A549 treated with ZK216348 at 1 μM for 4 hours (cell line): ENCODE measurements at places on chromosomes 3 and 15. TPM values are rescaled to one million over a fixed set of nuclear protein-coding genes. Genes with fewer than 3 reads are reported as not detected.

The DLEC1 gene
- 0.05 to 0.09 TPM in 2 of 5 replicates, not detected in the others for total RNA-seq

The ACKR2 gene
- 0.18 to 0.23 TPM in 2 of 5 replicates, not detected in the others for total RNA-seq

The COL6A5 gene
- total RNA-seq: not detected in 5 replicates

The GXYLT2 gene
- total RNA-seq: 1.1 to 3.5 TPM (median 1.4 TPM) in 5 replicates

The FBLN2 gene
- total RNA-seq: 1.5 to 3.1 TPM (median 2.2 TPM) in 5 replicates

The MST1 gene
- total RNA-seq: 1.4 to 2.1 TPM (median 1.5 TPM) in 5 replicates

The ANKUB1 gene
- total RNA-seq: not detected in 5 replicates

The ANKRD34C gene
- total RNA-seq: not detected in 5 replicates

The CYP19A1 gene
- total RNA-seq: 0.14 to 0.30 TPM (median 0.18 TPM) in 5 replicates

The KIF9 gene
- 16.3 to 22.0 TPM (median 19.9 TPM) in 5 replicates for total RNA-seq

The CACNA2D2 gene
- total RNA-seq: 0.15 to 0.69 TPM (median 0.66 TPM) in 5 replicates

The ADCY5 gene
- total RNA-seq: 0.23 to 0.45 TPM (median 0.32 TPM) in 5 replicates

The IQCF5 gene
- total RNA-seq: not detected in 5 replicates

The CX3CR1 gene
- not detected in 5 replicates for total RNA-seq

The GPR87 gene
- total RNA-seq: 1.3 to 3.1 TPM (median 2.0 TPM) in 5 replicates

The GOLGA6L9 gene
- 2.5 to 3.1 TPM (median 2.9 TPM) in 5 replicates for total RNA-seq

The CFAP100 gene
- not detected in 5 replicates for total RNA-seq

The FANCD2OS gene
- not detected in 5 replicates for total RNA-seq

The CD276 gene
- total RNA-seq: 57.8 to 88.3 TPM (median 76.9 TPM) in 5 replicates

The IMPG2 gene
- total RNA-seq: 0.04 TPM in 1 of 5 replicates, not detected in the others

The COLQ gene
- 0.19 to 0.80 TPM (median 0.21 TPM) in 5 replicates for total RNA-seq

The GOLGA8S gene
- 0.12 to 0.25 TPM (median 0.18 TPM) in 5 replicates for total RNA-seq

The PRTG gene
- 7.3 to 10.5 TPM (median 9.9 TPM) in 5 replicates for total RNA-seq

The CMTM7 gene
- 30.8 to 36.4 TPM (median 35.6 TPM) in 5 replicates for total RNA-seq

The ARPP21 gene
- 0.07 to 0.13 TPM (median 0.07 TPM) in 3 of 5 replicates, not detected in the others for total RNA-seq

The HTR3E gene
- not detected in 5 replicates for total RNA-seq

The GNAT1 gene
- 0.07 TPM in 1 of 5 replicates, not detected in the others for total RNA-seq

The RHCG gene
- total RNA-seq: 28.1 to 53.8 TPM (median 41.2 TPM) in 5 replicates

The LRRC2 gene
- total RNA-seq: not detected in 5 replicates

The NLGN1 gene
- not detected in 5 replicates for total RNA-seq

The GADL1 gene
- not detected in 5 replicates for total RNA-seq

The C3orf62 gene
- total RNA-seq: 1.7 to 2.6 TPM (median 2.0 TPM) in 5 replicates

The CYP8B1 gene
- not detected in 5 replicates for total RNA-seq

The EPHA6 gene
- 0.19 TPM in 2 of 5 replicates, not detected in the others for total RNA-seq

The ZNF620 gene
- 1.4 to 2.2 TPM (median 1.6 TPM) in 5 replicates for total RNA-seq

The ZPLD1 gene
- 0.04 to 0.05 TPM in 2 of 5 replicates, not detected in the others for total RNA-seq

The PRICKLE2 gene
- 1.9 to 3.3 TPM (median 2.6 TPM) in 5 replicates for total RNA-seq

The SNX22 gene
- total RNA-seq: 0.59 to 1.1 TPM (median 0.78 TPM) in 5 replicates

The EPHA3 gene
- not detected in 5 replicates for total RNA-seq

The SLC24A5 gene
- total RNA-seq: not detected in 5 replicates
